Dermis blood vessel endothelial cell (primary cell): ENCODE measurements at places on chromosomes 2 and 18. TPM values are rescaled to one million over a fixed set of nuclear protein-coding genes. Genes with fewer than 3 reads are reported as not detected.

The TET3 gene
- 7.0 and 8.7 TPM in 2 replicates for total RNA-seq

The TGFA gene
- 14.8 and 22.6 TPM in 2 replicates for total RNA-seq

The ARHGEF4 gene
- 0.33 and 0.68 TPM in 2 replicates for total RNA-seq

The ANKRD29 gene
- total RNA-seq = 4.1 and 4.2 TPM in 2 replicates

The IL1B gene
- total RNA-seq = 0.14 and 0.17 TPM in 2 replicates

The DHRS9 gene
- total RNA-seq = 0.19 TPM in 1 of 2 replicates, not detected in the other

The ACMSD gene
- 0.09 and 0.34 TPM in 2 replicates for total RNA-seq

The DLX1 gene
- total RNA-seq = not detected in 2 replicates

The DSC2 gene
- total RNA-seq = 0.17 and 0.19 TPM in 2 replicates

The LAMA1 gene
- total RNA-seq = 0.05 and 1.2 TPM in 2 replicates

The ARHGEF33 gene
- 0.14 and 0.34 TPM in 2 replicates for total RNA-seq

The TCF23 gene
- not detected in 2 replicates for total RNA-seq

The ATP9B gene
- 26.9 and 27.4 TPM in 2 replicates for total RNA-seq

The NOSTRIN gene
- 4.5 and 34.9 TPM in 2 replicates for total RNA-seq

The SERPINB10 gene
- not detected in 2 replicates for total RNA-seq

The AP1S3 gene
- 1.2 and 4.4 TPM in 2 replicates for total RNA-seq

The SCN7A gene
- total RNA-seq = under 0.01 TPM in 1 of 2 replicates, not detected in the other

The KLHL29 gene
- total RNA-seq = 3.7 and 5.8 TPM in 2 replicates

The TXNL1 gene
- 51.6 and 76.3 TPM in 2 replicates for total RNA-seq

The CAPN10 gene
- 31.0 and 40.8 TPM in 2 replicates for total RNA-seq

The TNFAIP6 gene
- total RNA-seq = under 0.01 TPM in 1 of 2 replicates, not detected in the other

The PLGLB1 gene
- 0.84 and 2.6 TPM in 2 replicates for total RNA-seq

The GALNT13 gene
- total RNA-seq = under 0.01 and 0.33 TPM in 2 replicates
